Renal cortex interstitium (tissue), 15 donors: ENCODE measurements at places on chromosomes 6 and 20. TPM values are rescaled to one million over a fixed set of nuclear protein-coding genes. Genes with fewer than 3 reads are reported as not detected.

Gene RGS17
- polyA plus RNA-seq: 2.4 TPM

Gene OR2H2
- 0.11 TPM for polyA plus RNA-seq

Gene FYN
- polyA plus RNA-seq: 177 TPM

Gene HLA-DQA1
- polyA plus RNA-seq: 1.8 TPM

Gene RAD21L1
- not detected for polyA plus RNA-seq

Gene TSBP1
- polyA plus RNA-seq: 0.34 TPM

Gene OPN5
- polyA plus RNA-seq: 1.1 TPM

Gene RAET1L
- polyA plus RNA-seq: 0.23 TPM

Gene SLC22A16
- polyA plus RNA-seq: 0.33 TPM

Gene CBLN4
- polyA plus RNA-seq: 1.8 TPM

Gene HLA-DOB
- 0.16 TPM for polyA plus RNA-seq

Gene SCAF8
- polyA plus RNA-seq: 53.9 TPM

Gene BACH2
- polyA plus RNA-seq: 10.4 TPM

Gene ANKEF1
- polyA plus RNA-seq: 7.2 TPM

Gene GID8
- polyA plus RNA-seq: 53.6 TPM

Gene GSTA2
- polyA plus RNA-seq: 0.51 TPM

Gene NKX2-2
- polyA plus RNA-seq: not detected

Gene NOX3
- 1.1 TPM for polyA plus RNA-seq

Gene TRIM38
- polyA plus RNA-seq: 14.8 TPM

Gene EPHA7
- 42.8 TPM for polyA plus RNA-seq

Gene NOL7
- polyA plus RNA-seq: 82.1 TPM

Gene POM121L2
- not detected for polyA plus RNA-seq

Gene RRAGD
- polyA plus RNA-seq: 26.4 TPM
